T-helper 1 cell (primary cell): ENCODE measurements at places on chromosomes 5 and 9.

DNA sequence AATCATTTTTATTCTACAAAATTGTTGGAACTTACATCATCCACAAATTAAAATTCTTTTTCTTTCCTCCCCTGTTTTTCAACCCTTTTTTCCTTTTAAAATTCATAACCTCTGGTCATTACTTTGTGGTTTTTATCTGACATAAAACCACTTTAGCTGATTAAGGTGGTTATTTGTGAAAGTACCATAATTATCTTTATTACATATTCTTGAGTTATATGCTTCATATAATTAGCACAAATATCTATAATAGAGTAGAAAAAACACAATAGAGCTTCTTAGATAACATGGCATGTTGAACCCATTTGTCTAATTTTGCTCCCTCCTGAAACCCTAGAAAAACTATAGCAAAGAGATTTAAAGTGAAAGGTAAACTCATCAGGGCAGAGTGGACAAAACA lies 22.9 kb upstream of the PPIC start:
- no peak for DNase-seq

DNA sequence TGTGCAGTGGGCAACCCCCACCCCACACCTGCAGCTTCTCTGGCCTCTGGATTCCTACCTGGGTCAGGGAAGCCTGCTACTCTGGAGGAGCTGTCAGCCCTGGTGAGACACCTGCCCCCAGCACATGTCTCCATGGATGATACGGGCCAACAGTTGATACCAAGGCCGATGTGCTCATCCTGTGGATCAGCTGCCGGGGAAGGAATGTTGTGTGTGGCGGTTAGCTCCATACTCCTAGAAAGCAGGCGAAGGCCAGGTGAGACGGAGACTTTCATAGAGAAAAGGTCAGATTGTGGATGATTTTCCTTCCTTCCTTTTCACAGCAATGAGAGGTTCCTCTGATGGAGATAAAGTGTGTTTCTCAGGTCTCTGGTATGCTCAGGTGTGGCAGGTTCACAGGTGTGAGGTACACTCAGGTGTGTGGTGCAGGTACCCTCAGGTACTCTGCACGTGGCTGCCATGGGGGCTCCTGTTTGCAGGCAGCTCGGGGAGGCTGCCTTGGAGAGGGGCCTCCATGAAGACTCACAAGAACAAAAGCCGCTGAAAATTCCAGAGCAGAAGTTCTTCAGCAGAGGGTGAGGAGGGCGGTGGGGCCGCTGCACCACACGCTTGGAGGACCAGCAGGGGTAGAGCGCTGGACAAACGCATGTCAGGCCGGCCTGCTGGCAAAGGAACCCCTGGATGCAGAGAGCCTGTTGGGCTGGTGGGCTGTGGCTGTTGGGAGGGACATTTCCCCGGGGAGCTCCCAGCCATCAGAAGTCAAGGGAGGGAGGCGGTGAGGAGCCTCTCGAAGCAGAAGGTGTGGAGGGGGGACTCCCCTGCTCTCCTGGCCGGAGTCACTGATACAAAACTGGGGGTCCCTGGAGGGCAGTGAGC lies 5.1 kb upstream of the AHRR start:
- DNase-seq, result no peak

GRCh38 chr9:94480205-94480604 lies 74.7 kb upstream of the PCAT7 start:
- no peak for DNase-seq

DNA sequence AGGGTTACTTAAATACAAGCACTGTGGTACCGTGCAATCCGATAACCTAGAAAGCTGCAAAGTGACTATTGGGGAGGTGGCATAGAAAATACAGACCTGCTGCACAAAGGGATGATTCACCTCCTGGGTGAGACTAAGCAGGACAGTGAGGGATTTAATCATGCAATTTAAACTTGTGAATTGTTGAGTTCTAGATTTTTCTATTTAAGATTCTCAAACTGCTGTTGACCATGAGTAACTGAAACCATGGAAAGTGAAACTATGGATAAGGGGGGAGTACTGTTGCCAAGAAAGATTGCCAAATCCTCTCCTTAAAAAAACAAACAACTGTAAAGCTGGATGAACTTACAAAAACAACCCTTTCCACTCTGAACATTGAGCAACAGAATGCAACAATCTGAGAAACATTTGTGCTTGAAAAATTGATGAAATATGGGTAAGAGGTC lies 61.5 kb upstream of the NUDT12 start:
- DNase-seq, result no peak

GRCh38 chr9:100567856-100568255 lies 10.0 kb upstream of the CAVIN4 start:
- no peak for DNase-seq

DNA sequence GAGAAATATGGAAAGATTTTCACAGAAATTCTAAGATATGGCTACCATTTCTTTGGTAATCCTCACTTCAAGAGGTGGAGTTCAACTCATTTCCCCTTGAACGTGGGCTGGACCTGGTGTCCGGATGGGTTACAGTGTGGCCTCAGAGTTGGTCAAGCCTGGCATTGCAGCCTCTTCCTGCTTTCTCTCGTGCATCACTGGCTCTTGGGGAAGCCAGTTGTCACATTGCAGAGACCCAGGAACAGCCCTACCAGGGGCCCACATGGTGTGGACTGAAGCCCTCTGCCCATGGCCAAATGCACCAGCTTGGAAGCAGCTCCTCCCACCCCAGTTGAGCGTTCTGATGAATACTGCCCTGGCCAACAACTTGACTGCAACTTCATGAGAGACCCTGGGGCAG lies 47.7 kb upstream of the FCN1 start:
- DNase-seq, result no peak

- DNase-seq, result no peak
These were observed 330.6 kb downstream of the NSG2 start for GRCh38 chr5:174376056-174376455.

DNA sequence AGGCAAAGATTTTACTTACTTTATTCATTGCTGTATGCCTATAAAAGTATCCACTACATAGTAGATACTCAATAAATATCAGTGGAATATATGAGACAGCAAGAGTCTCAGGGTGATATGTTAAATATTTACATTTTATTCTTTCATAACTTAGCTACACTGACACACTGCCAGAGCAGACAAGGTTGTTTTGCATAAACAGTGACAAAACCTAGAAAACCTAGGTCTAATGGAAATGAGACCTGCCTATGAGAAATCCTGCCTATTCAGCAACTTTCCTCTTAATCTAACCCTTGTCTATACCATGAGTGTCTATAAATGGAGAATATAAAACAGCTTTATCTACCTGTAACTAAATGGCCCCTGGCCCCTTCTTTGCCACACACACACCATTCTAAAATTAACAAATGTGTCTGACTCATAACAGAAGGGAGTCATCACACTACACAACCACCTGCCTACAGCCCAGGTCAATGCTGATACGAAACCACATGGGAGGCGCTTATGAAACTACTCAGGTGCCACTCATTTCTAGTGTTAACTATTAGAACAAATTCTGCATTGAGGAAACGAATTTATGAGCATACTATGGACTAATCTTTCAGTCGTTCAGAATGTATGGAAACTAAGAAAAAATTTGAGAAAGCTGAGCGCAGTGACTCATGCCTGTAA lies 60.3 kb downstream of the UBAP2 start:
- no peak for DNase-seq

GRCh38 chr5:9533096-9533495 lies 12.8 kb downstream of the SEMA5A start:
- no peak for DNase-seq

- no peak for DNase-seq
These were observed 104.0 kb upstream of the SARDH start for GRCh38 chr9:133842174-133842573.

DNA sequence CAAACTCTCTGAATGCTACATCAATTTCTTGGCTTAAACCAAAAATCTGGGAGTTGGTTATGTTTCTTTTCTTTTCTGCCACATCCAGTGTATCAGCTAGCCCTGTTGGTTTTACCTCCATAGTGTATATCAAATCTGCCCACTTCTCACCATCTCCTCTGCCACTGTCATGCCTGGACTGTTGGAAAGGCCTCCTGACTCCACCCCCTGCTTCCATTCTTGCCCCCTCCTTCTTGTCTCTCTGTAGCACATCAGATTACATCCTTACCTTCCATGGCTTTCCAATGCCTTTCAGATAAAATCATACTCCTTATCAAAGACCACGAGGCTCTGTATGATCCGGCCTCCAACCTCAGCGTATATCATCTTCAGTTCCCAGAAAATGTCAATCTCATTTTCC lies 35.4 kb downstream of the STXBP1 start:
- no peak for DNase-seq

DNA sequence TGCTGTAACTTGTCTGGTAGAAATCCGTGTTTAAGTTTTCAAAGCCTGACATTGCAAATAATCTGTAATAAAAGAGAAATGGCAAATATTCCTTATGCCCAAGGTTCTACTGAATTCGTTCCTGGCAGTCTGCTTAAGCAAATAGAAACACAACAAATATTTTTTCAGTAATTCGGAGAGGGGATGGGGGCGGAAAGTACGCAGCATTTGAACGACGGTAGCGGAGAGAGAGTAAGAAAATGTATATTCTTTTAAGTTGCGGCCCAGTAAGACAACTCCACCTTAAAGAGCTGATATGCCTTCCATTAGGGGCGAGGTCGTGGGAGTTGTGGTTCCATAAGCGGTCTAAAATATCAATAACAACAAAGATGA lies 569 bp downstream of the YIPF5 start:
- no peak for DNase-seq

- DNase-seq, result no peak
These were observed 254.2 kb downstream of the RFX3 start for GRCh38 chr9:3271581-3271980.

DNA sequence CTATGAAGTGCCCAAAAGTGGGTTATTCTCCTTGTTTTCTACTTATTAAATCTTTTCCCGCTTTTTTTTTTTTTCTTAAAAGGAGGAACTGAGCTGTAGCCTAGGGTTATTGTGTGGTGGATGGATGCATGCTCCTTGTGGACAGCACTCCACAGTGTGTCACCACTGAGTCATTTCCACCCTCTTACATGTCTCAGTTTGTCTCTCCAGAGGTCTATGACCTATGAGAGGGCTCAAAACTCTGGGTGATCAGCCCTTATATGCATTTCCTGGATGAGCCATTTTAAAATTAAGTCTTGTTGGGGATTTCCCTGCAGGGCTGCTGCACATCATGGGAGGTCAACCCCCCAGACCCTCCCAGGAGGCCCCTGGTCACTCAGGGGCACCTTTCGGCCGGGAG lies 102.2 kb upstream of the MOCS2 start:
- no peak for DNase-seq

DNA sequence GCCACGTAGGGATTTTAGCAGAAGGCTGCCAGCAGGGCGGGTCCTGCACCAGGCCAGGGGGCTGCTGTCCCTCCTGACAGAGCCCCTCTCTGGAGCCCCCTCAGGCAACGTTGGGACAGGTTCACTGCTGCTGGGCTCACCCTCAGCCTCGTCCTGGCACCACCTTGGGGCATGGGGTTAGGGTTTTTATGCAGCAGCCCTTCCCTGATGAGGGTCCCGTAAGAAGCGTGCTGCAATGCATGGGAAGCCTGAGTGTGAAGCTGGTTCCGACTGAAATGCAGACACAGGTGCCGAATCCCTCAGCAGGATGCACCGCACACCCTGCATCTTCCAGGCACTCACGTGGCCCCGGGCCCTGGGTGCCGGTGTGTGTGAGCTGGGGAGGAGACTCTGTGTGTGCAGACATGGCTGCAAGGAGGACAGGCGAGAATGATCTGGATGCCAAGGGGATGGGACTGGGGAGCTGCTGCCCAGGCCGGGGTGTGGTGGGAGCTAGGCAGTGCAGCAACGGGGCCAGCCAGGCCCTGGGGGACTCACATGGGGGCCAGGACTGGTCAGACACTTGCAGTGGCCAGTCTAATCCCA lies 27.1 kb downstream of the ZDHHC11B start:
- no peak for DNase-seq

- no peak for DNase-seq
These were observed 135.9 kb upstream of the OTULINL start for GRCh38 chr5:14445576-14446290.

GRCh38 chr5:155101697-155102096 lies 88.1 kb downstream of the KIF4B start:
- DNase-seq, result no peak

GRCh38 chr9:97560851-97561250 lies 59.4 kb downstream of the TMOD1 start:
- DNase-seq, result no peak

GRCh38 chr9:26335116-26335515 lies 557.5 kb downstream of the CAAP1 start:
- DNase-seq, result no peak

GRCh38 chr5:72156946-72157624 lies 49.8 kb downstream of the MAP1B start:
- DNase-seq, result no peak

DNA sequence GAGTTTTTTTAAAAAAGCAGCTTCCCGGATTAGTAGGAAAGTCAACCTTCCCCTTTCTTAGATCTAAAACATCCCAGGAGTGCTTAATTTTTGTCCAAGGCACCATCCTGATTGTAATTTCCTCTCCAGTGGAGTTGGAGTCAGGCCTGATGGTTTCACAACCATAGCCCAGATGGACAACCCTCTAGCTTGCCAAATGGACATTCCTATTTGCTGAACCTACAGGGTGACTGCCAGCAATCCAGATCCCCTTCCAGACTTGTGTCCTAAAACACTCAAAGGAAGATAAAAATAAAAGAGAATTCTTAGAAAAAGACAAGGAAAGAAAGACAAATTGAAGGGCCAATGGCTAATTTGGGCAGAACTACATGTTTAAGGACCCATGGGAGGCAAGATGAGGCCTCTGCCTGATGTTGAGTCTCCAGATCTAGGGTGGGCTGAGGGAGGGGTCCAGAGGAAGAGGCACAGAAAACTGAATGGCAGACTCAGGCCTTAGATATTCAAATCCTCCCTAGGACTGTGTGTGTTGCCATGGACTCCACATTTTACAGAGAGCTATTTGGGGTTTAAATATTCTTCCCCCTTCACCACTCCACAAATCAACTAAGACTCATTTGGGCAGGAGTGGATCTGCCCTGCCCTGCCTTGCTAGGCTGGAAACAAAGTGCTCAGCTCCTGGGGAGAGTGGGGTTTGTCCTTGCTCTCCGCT lies 38.5 kb upstream of the SLC44A1 start:
- no peak for DNase-seq

- no peak for DNase-seq
These were observed 196.6 kb upstream of the RASEF start for GRCh38 chr9:83259558-83259957.

GRCh38 chr5:28014779-28015178 lies 976.4 kb upstream of the CDH9 start:
- DNase-seq, result no peak

DNA sequence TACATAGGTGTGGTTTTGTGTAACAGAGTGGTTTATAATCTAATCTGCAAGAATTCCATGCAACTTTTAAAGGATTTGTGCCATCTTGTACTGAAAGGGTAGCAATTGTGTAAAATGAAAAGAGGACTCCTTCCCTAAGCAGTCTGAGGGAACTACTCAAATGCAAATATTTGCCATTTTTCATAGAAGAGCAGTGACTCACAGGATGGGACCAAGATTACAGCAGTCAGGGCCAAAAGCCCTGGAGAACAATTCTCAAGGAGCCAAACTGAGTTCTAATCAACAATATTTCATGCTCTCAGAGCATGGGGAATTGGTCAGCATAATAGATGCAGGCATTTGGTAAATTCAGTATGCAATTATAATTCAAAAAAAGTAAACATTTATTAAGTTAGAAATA lies 495.8 kb downstream of the CHSY3 start:
- DNase-seq, result no peak
